ENCODE measurements at places on chromosomes 6 and 20.
A peak's percentile ranks its signal among the peaks of the same experiment; 100 is the strongest.

GRCh38 chr6:144134176-144134575 lies 16.1 kb upstream of the STX11 start:
- no peak for DNase-seq

DNA sequence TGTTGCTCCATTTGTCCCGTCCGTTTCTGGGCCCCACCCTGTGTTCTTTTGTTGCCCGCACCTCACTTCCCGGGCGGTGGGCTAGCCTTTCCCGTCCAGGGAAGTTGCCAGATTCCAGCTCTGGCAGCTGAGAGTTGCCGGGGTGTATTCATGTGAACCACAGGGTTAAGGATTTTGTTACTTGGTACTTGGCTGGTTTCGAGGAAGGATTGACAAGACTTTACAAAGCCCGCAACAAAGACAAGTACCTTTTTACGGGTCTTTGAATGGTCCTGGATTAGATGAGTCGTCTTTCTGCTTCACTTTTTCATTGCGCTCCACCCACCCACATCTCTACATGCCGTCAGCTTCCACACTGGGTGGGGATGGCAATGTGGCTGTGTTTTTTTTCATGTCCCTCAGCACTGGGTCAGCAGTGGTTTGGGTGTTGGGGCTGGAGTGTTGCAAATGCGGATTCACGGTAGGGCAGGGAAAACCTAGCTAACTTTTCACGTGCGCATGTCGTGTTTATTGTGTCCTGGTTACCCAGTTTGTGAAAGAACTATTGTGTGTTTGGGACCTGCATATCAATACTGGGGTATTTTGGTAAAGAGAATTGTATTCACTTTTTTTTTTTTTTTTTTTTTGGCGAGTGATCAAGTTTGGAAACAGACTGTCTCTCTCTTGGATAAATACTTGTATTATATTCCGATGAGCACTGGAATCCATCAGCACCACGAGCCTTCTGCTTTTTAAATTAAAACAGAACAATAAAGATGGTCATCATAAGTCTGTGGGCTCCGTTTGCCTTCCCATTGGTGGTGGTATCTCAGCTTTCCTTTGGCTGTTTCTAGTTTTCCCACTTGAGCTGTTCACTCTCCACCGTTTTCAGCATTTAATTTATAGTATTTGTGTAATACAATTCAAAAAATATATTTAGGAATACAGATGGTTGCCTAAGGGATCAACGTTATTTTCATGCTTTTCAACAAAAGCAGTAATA lies 1.2 kb downstream of the DUSP22 start:
- DNase-seq, result peak; percentile 68

DNA sequence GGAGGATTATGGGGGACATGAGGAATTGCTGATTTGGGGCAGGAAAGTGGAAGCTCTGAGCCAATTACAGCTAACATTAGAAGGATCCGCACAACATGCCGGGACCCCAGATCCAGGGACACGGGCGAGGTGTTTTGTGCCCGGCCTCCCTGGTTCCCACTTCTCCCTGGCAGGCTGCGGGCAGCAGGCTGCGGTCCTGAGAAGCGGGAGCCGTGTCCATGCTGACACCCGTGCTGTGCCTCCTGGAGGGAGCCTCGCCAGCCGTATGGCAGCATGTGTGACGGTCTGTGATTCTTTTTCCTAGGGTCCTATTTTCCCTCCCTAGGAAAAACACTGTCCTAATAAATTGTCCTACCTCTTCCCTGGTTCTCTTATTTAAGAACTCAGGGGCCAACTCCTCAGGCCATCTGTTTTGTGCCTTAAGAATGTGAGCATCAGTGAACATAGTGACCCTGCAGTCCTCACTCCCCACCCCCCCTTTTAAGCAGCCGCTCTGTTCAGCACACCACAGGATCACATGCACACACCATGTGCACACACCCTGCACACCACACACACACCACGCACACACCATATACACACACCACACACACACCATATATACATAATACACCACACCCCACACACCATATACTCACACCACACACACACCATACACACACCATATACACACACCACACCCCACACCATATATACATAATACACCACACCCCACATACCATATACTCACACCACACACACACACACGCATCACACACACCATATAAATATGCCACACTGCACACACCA lies 49.9 kb downstream of the DACT2 start:
- DNase-seq, result no peak

GRCh38 chr6:159279790-159280277 lies 110.6 kb downstream of the FNDC1 start:
- DNase-seq, result no peak

- no peak for DNase-seq
These were observed 652.3 kb downstream of the EPHA7 start for GRCh38 chr6:92767101-92767500.

- no peak for DNase-seq
These were observed 86.6 kb downstream of the TAF4 start for GRCh38 chr20:61979090-61979489.

DNA sequence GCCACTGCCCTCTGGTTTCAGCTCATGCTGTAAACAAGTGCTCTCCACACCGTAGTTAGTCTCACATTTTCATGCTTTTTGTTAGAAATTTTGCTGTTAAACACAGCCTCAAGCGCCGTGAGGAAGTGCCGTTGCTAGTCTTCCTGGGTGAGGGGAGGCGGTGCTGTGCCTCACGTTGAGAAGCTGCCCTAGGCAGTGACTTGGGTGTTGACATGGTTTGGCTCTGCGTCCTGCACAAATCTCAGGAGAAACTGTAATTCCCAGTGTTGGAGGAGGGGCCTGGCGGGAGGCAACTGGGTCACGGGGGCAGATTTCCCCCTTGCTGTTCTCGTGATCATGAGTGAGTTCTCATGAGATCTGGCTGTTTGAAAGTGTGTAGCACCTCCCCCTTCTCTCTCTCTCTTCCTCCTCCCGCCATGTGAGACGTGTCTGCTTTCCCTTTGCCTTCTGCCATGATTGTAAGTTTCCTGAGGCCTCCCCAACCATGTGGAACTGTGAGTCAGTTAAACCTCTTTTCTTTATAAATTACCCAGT lies 95.8 kb downstream of the ERMARD start:
- no peak for DNase-seq

Measured in COLO829 (cell line).